HT1080 (cell line): ENCODE measurements at places on chromosomes 1 and 21. TPM values are rescaled to one million over a fixed set of nuclear protein-coding genes. Genes with fewer than 3 reads are reported as not detected.

DNA sequence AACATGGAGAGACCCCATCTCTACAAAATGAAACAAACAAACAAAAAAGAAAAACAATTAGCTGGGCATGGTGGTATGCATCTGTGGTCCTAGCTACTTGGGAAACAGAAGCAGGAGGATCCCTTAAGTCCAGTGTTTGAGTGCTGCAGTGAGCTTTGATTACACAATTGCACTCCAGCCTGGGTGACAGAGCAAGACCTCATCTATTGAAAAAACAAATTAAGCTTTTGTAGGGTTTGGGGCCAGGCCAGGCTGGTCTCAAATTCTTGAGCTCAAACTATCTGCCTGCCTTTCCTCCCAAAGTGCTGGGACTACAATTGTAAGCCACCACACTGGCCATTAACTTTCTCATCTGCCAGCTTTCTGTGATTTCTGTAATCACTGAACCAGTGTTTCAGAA lies 27.2 kb downstream of the NIPAL3 start:
- no peak for DNase-seq

DNA sequence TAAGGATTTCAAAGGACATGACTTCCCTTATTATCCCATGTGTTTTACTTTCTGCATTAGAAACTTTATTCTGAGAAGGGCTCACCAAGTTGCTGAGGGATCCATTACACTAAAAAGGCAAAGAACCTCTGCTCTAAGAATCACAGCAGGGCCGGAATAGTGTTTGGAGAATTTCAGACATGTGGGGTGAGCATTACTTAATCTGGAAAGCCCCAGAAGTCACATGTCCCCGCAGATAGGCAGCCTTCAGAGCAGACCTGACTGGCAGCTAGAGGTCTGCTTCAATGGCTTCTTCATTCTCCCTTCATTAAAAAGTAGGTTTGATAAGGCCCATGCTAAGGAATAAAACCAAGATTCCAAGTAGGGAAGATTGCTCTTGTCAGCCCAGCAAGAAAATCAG lies 52.6 kb upstream of the RBM15 start:
- DNase-seq = no peak

The CZIB gene
- 60.4 and 60.9 TPM in 2 replicates for total RNA-seq

GRCh38 chr21:41509145-41509496 lies 1.2 kb upstream of the TMPRSS2 start:
- no peak for DNase-seq

The RIPPLY3 gene
- total RNA-seq = not detected in 2 replicates
